GM13977 (cell line): ENCODE measurements at places on chromosomes 4 and X.

- no peak for DNase-seq
Observed at GRCh38 chr4:78542373-78542772, 9.2 kb upstream of the ANXA3 start.

- no peak for DNase-seq
Observed at GRCh38 chr4:146369446-146369845, 152.3 kb downstream of the SLC10A7 start.

DNA sequence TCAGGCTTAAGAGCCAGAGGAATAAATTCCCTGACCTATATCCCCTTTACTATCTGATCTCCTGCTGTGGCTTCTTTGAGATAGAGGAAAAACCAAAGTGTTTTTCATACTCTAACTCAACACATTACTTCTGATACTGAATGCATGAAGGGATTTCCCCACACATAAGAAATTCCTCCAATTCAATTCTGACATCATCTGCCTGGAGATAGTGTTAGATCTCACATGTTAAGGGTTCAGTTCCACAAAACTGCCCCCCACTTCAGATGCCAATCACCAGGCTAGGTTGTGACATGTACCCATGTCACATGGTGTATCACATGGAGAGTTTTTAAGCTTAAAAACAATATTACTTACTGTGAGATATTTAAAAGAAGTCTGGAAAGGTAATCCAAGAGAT is 46.8 kb downstream of the GSTCD start:
- no peak for DNase-seq

- no peak for DNase-seq
Observed at GRCh38 chrX:149497626-149498025, 7.5 kb downstream of the IDS start.
